MCF 10A (cell line): ENCODE measurements at places on chromosomes 12 and 14.

GRCh38 chr14:98244966-98245569, 1026.9 kb downstream of the BCL11B start:
- no peaks in the 10 kb centered on the region for H3K4me1 ChIP-seq
- no peaks in the 10 kb centered on the region for H3K27me3 ChIP-seq
- H3K27ac ChIP-seq: no peak overlapping the region
- DNase-seq: no peak
- H3K36me3 ChIP-seq: peaks cover 6% of the 10 kb centered on the region
- no peak overlapping the region for H3K4me3 ChIP-seq

GRCh38 chr14:101463566-101464171, 97.6 kb upstream of the DIO3 start:
- no peaks in the 10 kb centered on the region for H3K36me3 ChIP-seq
- no peak overlapping the region for H3K4me3 ChIP-seq
- H3K4me1 ChIP-seq: no peaks in the 10 kb centered on the region
- no peaks in the 10 kb centered on the region for H3K27me3 ChIP-seq

DNA sequence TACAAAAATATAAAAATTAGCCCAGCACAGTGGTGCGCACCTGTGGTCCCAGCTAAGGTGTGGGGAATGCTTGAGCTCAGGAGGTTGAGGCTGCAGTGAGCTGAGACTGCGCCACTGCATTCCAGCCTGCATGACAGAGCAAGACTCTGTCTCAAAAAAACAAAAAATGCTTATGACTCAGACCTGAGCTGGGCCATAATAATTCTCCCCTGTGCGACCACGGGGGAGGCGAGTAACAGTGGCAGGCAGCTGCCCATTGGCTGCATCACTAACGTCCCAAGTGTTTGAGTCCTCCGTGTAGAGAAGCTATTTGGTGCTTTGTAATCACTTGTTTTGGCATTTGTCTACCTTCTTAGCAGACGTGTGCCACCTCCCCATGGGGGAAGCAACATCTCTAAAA, 24.9 kb downstream of the PSMC1 start:
- H3K27ac ChIP-seq: peak overlapping the region; percentile 54
- H3K36me3 ChIP-seq: peaks cover 61% of the 10 kb centered on the region
- DNase-seq: peak; percentile 63
- H3K4me3 ChIP-seq: no peak overlapping the region
- H3K4me1 ChIP-seq: peaks cover 13% of the 10 kb centered on the region

DNA sequence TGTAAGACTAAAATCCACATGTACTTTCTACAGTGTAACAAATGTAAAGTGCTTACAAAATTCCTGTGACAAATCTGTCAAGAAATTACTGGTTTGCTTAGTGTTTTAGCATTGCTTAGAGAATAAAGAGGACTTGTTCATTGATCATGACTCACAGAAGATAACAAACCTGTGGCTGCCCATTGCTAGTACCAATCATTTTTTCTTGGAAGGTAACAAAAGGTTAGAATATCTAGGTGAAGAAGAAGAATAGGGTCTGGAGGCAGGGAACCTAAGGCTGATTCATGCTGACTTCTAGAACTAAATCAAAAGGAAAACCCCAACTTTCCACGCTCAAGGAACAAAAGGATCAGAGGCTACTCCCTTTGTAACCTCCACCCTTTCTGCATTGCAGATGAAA, 232.7 kb upstream of the ABCD2 start:
- no peaks in the 10 kb centered on the region for H3K4me1 ChIP-seq
- H3K36me3 ChIP-seq: no peaks in the 10 kb centered on the region
- no peak overlapping the region for H3K27ac ChIP-seq
- H3K27me3 ChIP-seq: no peaks in the 10 kb centered on the region
- no peak for DNase-seq

- peak; percentile 25 for DNase-seq
- H3K27me3 ChIP-seq: no peaks in the 10 kb centered on the region
- H3K36me3 ChIP-seq: peaks cover 7% of the 10 kb centered on the region
- no peak overlapping the region for H3K4me3 ChIP-seq
These were observed 185.0 kb upstream of the NRXN3 start for GRCh38 chr14:77985211-77985615.

- no peaks in the 10 kb centered on the region for H3K36me3 ChIP-seq
- no peak for DNase-seq
- H3K27ac ChIP-seq: no peak overlapping the region
These were observed 378.9 kb downstream of the SNAPC1 start for GRCh38 chr14:62141139-62141538.

- no peak for DNase-seq
- no peaks in the 10 kb centered on the region for H3K27me3 ChIP-seq
- no peak overlapping the region for H3K27ac ChIP-seq
- H3K4me3 ChIP-seq: no peak overlapping the region
- H3K4me1 ChIP-seq: no peaks in the 10 kb centered on the region
- no peaks in the 10 kb centered on the region for H3K36me3 ChIP-seq
These were observed 97.4 kb downstream of the RAD51B start for GRCh38 chr14:67917006-67917405.

DNA sequence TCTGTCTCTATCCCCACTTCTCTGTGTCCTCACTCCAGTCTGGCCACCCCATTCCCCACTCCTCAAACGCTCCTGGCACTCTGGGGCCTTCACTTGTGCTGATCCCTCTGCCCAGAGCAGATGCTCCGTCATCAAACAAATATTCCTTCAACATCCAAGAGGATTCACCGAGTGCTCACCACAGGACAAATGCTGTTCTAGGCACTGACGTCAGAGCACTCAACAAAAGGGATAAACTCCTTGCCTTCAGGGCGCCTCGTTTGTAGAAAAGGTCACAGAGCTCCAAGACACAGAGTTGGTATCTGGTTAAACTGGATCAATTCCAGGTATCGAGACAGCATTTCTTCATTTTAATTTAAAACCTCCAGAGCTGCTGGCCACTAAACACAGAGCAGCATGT, 35.3 kb downstream of the PSMC1 start:
- peaks cover 69% of the 10 kb centered on the region for H3K36me3 ChIP-seq
- no peaks in the 10 kb centered on the region for H3K27me3 ChIP-seq
- no peaks in the 10 kb centered on the region for H3K4me1 ChIP-seq

DNA sequence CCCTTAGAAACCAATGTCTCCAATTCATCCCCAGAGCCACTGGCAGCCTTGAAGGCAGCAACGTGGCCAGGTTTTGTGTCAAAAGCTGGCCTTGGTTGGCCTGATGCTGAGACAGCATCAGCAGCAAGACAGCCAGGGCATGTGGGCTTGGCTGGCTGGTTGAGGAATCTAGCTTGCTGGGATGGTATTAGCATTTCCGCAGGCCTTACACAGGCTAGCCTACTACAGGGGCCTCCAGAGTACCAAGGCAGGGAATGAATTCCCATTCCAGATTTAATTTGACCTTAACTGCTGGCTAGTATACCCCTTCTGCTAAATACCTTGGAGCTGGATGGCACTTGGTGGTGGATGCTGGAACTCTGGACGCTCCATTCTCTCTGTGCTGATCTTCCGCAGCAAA, 15.8 kb downstream of the NGDN start:
- no peak overlapping the region for H3K4me3 ChIP-seq
- H3K27me3 ChIP-seq: no peaks in the 10 kb centered on the region
- peaks cover 52% of the 10 kb centered on the region for H3K36me3 ChIP-seq
- DNase-seq: no peak

DNA sequence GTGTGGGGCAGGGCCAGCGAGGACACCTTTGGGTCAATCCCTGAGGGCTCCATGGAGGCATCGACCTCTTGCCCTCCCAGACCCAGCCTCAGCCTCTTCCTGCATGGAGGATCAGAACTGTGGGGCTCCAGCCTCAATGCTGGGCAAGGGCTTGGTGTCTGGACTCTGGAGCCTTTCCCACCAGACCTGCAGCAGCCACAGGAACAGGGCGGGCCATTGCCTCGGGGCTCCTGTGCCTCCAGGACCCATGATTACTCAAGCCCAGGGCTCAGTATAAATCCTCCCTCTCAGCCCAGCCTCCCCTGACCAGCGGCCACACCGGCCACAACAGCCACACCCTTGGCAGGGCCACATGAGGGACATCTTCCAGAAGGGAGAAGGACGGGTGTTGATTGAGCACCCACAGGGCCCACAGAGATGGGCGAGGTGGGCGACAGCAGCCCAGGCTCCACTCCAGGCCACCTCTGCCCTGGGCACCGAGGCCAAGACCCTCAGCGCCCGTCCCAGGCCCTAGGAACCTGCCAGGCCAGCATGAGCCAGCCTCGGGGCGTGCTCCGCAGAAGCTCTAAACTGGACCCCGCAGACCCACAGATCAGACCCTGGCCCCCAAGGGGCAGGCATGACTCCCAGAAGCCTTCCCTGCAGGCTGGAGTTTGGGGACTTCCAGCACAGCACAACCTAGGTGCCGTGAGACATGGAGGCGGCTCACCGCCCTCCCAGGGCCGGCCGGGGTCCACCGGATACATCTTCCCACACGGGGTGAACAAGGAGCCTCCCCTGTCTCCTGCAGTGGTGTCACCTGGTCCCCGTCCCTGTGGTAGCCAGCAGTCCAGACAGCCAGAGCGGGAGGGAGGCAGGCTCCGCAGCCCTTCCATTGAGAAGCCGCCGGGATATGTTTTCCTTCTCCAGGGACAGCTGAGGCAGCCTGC, 25.1 kb downstream of the NCOR2 start:
- H3K4me1 ChIP-seq: peaks cover 10% of the 10 kb centered on the region
- peaks cover 6% of the 10 kb centered on the region for H3K36me3 ChIP-seq
- H3K27me3 ChIP-seq: no peaks in the 10 kb centered on the region
- DNase-seq: peak; percentile 8

DNA sequence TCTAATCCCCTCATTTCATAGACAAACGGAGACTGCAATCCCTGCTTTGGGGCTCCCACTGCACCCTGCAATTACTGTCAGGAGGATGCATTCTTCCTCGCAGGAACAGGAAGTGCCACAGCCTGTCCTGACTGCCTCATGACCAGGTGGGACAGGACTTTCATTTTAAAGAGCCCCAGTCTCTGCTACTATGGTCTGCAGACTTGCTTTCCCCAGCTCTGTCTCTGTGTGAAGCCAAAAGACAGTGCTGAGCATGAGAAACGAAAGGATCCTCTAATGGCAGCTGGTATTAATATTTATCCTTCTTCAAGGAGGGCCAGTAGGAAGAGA, 60.0 kb upstream of the PNMA1 start:
- H3K27me3 ChIP-seq: no peaks in the 10 kb centered on the region
- no peak for DNase-seq
- no peak overlapping the region for H3K4me3 ChIP-seq
- H3K36me3 ChIP-seq: no peaks in the 10 kb centered on the region

DNA sequence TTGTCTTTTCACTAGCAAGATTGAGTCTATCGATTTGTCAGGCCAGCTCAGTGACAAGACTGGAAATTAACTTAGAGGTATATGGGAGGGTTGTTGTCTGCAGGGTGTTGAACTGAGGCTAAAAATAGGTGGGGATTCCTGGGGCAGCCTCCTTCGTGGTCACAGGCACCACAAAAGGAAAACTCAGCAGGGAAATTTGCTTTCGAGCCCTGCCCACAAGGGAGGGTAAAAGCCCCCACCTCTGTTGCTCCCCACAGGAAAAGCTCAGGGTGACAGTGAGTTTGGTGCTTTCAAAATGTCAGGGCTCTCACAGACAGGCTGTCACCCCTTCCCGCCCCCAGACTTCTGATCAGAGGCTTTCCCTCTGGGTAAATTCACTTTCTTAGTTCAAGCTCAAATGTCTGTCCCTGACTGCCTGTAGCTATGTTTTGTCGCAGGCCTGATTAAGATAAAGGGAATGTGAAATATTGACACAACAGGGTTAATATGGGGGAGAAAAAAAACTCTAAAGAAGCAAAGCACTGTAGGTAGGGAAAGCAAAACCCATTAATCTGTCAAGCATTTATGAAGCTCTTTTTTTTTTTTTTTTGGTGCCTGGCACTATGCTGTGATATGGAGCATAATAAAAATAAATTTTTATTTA, 11.7 kb upstream of the NFKBIA start:
- DNase-seq: no peak
- no peak overlapping the region for H3K4me3 ChIP-seq
- H3K36me3 ChIP-seq: no peaks in the 10 kb centered on the region

GRCh38 chr12:75389061-75389460, 1.8 kb upstream of the GLIPR1L2 start:
- peaks cover 28% of the 10 kb centered on the region for H3K4me1 ChIP-seq
- H3K27me3 ChIP-seq: no peaks in the 10 kb centered on the region
- peak overlapping the region; percentile 91 for H3K4me3 ChIP-seq
- peaks cover 5% of the 10 kb centered on the region for H3K36me3 ChIP-seq
- DNase-seq: peak; percentile 31

GRCh38 chr12:81164827-81165226, 86.9 kb downstream of the ACSS3 start:
- H3K27me3 ChIP-seq: no peaks in the 10 kb centered on the region
- DNase-seq: no peak
- H3K4me3 ChIP-seq: no peak overlapping the region
- no peaks in the 10 kb centered on the region for H3K36me3 ChIP-seq
- no peak overlapping the region for H3K27ac ChIP-seq

DNA sequence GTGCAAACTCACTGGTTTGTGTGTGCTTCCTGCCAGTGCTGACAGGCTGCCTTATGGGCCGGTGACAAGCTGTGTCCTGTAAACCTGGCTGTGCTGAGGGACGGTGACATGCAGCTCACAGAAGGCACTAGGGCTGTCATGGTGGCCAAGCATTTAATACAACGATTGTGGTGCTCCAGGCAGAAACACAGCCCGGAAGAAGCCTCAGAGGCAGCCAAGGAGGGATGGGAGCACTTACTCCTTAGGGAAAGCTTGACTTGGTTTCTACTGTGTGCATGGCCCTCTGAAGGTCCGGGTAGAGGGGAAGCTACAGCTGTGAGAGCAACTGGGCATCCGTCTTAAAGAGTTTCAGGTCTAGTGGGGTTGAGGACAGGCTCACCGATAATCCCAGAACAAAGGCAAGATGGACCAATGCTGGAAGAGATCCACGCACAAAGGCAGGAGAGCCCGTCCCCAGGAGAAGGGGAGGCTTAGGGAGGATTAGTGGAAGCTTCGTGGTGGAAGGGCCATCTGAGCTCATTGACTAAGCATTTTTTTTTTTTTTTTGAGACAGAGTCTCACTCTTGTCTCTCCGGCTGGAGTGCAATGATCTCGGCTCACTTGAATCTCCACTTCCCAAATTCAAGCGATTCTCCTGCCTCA, 10.7 kb upstream of the MCRS1 start:
- H3K4me1 ChIP-seq: peaks cover 6% of the 10 kb centered on the region
- H3K27ac ChIP-seq: no peak overlapping the region
- no peaks in the 10 kb centered on the region for H3K27me3 ChIP-seq
- no peak for DNase-seq
- H3K36me3 ChIP-seq: peaks cover 4% of the 10 kb centered on the region
- no peak overlapping the region for H3K4me3 ChIP-seq

GRCh38 chr12:69410571-69410970, 51.0 kb downstream of the YEATS4 start:
- DNase-seq: no peak
- H3K27ac ChIP-seq: no peak overlapping the region
- peaks cover 5% of the 10 kb centered on the region for H3K4me1 ChIP-seq

GRCh38 chr12:47982770-47983169, 19.4 kb downstream of the TMEM106C start:
- peaks cover 22% of the 10 kb centered on the region for H3K27me3 ChIP-seq
- no peak overlapping the region for H3K4me3 ChIP-seq
- no peak overlapping the region for H3K27ac ChIP-seq
- DNase-seq: no peak

GRCh38 chr12:104896710-104897109, 61.4 kb downstream of the SLC41A2 start:
- DNase-seq: no peak
- H3K4me1 ChIP-seq: no peaks in the 10 kb centered on the region
- no peak overlapping the region for H3K4me3 ChIP-seq
